ENCODE measurements at places on chromosomes 16 and 17.

DNA sequence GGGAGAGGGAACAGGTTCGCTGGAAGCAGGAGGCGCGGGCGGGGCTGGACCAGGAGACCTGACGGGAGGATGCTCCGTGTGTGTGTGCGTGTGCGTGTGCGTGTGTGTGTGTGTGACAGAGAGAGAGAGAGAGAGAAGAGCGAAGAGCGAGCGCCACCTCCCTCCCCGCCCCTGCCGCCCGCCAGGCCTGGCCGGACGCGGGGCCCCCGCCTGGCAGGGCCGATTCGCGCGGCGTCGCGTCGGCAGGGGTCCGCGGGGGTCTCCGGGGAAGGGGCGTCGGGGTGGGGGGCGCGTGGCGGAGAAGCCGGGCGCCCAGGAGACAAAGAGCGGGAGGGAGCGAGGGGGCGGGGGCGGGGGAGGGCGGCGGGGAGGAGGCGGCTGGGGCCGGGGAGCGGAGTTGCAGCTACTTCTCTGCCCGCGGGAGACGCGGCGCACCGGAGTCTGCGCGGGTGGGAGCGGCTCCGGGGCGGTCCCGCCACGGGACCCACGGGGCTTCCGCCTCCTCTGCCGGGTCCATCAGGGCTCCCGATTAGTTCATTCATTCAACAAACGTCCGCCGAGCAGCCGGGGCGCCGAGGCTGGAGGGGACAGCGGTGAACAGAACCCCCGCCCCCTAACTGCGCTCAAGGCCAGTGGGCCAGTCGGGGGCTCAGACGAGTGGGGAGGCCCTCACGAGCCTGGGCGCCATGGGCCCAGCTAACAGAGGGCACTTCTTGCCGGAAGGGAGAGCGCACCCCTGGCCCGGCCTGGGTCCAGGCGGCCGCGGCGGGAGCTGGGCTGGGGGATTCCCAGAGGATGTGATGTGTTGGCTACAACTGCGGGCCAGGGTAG lies at the start of gene SAMD14:
Gene SAMD14, minus strand, starts transcription at position 433 of the 831 bp plus-strand sequence. CDS start 5,201 bp downstream, outside the sequence.
- no peak for DNase-seq

GRCh38 chr16:85541980-85542900 lies 70.9 kb upstream of the GSE1 start:
- no peak for DNase-seq

GRCh38 chr17:77501101-77501566 lies 360.4 kb downstream of the SEC14L1 start:
- no peak for DNase-seq

GRCh38 chr17:80279895-80280294 lies 19.2 kb downstream of the RNF213 start:
- no peak for DNase-seq

DNA sequence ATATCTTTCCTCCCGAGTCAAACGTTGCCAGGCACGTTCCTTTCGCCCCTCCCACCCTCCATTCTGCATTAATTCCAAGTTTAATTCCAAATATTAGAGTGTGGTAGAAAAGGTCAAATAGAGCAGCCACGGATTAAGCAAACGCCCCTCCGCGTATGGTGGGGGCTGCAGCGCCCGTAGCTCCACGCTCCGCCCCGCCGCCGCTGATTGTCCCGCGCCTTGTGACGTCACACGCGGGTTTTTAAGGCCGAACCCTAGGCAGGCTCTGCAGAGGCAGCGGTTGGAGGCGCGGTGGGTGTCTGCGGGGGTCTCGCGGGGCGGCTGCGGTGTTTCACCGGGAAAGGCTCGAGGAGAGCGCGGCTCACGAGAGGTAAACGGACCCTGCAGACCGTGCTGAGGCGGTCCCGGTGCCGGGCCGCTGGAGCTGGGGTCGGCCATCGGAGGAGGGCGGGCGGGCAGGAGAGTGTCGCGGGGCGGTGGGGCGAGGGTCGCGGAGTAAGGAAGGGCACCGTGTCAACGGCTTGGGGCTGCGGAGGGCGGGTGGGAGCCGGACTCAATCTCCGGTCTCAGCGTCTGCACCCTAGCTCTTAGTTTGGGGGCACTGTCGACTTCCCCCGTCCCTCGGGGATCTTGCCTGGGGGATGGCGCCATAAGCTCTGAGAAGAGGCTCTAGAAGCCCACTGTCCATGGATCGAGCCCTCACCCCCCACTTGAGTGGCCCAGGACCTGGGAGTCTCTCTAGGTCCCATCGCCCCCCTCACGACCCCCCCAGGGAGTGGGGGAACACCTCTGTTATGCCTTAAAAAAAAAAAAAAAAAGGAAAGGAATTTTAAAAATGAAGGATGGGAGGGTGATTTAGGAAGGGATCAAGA lies at the start of gene ARL4D:
Gene ARL4D, plus strand, starts transcription at position 270 of the 872 bp plus-strand sequence. CDS start 740 bp downstream, outside the sequence.
- peak; percentile 68 for DNase-seq

GRCh38 chr16:55444754-55445485 lies 34.1 kb upstream of the MMP2 start:
- DNase-seq, result no peak

DNA sequence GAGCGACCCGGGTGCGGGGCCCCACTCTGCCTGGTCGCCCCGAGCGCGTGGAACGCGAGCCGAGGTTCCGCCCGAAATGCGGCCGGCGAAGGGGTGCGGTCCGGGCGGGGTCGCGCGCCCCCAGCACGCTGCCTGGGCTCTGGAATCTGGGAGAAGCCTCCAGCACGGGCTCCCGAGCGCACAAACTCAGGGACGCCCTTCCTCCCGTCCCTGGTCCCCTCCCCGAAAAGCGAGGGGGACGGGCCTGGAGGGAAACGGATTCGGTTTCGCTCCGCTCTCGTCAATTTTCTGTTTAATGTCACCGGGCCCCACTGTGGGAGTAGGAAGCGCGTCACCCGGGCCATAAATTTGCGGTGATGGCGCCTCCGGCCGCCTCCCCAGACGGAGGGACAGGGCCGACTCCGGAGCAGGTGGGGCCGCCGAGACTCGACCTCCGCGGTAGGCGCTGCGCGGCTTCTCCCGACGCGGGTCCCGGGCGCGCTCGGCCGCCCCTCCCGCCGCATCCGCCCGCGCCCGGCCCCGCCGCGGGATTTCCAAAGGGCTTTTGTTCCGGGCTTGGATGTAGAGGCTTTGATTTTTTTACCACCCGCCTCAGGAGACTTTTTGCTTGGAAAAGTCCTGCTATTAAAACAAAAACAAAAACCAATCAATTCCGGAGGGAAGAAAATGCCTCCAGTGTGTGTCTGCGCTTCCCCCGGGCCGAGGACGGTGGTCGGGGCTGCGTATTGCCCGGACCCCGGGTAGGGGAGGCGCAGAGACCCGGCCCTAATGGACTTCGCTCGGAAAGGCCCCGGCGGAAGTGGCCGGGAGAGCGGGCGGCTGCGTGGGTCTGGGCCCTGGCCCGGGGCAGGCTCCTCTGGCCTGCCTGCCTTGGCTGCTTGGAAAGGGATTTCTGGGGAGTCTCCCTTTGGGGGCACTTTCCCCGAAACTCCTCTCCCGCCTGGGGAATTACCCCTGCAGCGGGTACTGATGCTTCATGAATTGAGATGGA lies 7.9 kb upstream of the BAHCC1 start:
- DNase-seq, result no peak

GRCh38 chr16:84749815-84750214 lies 50.0 kb downstream of the USP10 start:
- DNase-seq, result no peak

GRCh38 chr16:89841275-89841674 lies 13.0 kb downstream of the SPIRE2 start:
- no peak for DNase-seq

DNA sequence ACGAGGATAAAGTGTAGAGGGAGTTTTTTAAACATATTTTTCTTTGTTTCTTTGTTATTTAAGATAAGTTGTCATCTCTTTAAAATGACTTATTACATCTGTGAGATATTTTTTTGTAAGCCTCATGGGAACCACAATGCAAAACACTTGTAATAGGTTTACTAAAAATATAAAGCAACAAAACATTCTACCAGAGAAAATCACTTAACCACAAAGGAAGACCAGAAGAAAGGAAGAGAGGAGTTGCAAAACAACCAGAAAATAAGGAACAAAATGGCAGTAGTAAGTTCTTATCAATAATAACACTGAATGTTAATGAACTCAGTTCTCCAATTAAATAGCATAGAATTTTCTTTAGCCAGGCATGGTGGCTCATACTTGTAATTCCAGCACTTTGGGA lies 22.9 kb downstream of the DHRS7B start:
- DNase-seq, result no peak

DNA sequence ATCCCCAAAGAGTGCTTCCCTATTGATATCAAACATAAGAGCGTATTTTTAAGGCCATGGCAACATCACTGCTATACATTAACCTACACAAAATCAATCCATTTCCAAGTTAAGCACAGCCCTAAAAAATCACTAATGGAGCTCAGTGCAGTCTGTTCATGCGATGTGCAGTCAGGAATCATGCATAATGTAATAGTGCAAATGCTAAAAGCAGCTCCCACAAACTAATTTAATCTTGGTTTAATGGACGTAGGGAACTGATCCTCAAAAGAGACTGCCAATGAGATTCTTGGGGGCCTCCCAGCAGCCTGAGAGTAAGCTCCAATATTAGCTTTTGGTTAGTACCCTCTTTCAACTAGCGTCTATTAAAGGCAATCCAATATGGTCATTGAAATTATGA lies 245.9 kb downstream of the TOX3 start:
- no peak for DNase-seq

DNA sequence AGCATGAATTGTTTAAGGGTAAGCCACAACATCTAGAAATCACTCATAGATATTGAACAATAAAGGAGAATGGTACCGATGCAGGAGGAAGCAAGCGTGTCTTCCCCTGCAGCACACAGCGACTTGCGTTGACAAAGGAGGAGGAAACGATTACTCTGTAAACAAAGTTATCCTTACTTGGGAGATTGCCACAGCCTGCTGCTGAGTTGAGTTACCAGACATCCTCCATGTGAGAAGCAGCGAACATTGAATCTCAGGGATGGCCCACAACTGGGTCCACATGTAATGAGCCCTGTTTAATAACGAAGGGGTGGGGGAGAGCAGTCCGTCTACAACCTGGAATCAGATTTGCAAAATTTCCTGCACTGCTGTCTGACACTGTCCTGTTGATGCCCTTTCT lies 27.7 kb downstream of the CLUH start:
- no peak for DNase-seq

GRCh38 chr17:72077326-72077960 lies 43.4 kb upstream of the SOX9 start:
- DNase-seq, result no peak

DNA sequence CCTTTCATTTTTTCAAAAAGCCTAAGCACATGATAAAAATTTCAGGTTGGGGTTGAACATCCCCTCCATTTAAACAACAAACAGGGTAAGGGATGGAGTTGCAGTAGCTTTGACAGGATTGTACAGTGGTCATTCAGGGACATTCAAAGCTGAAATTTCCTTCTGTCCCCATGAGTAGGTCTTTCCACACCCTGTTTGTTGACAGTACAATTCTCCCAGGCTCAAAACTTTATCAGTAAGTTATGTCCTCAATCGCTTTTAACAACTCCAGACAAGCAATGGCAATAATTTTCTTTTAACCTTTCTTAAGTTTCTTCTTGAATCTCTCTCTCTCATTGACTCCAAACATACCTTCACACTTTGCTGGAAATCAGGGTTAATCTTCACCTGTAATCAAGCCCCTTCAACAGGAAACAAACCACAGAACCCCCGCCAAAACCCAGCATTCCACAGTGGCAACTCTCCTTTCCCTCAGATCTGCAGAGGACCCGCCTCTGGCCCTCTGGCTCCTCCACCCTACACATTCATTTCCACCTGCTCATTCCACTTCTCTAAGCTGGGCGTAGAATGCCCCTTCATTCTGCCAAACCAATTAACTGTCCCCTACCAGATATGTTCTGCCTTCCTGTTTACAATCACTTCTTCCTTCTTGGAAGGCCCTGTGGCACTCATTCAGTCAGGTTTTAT lies 20.7 kb downstream of the TXNDC11 start:
- DNase-seq, result no peak

- DNase-seq, result no peak
Measured at GRCh38 chr16:52440248-52440647, 106.7 kb downstream of the TOX3 start.

DNA sequence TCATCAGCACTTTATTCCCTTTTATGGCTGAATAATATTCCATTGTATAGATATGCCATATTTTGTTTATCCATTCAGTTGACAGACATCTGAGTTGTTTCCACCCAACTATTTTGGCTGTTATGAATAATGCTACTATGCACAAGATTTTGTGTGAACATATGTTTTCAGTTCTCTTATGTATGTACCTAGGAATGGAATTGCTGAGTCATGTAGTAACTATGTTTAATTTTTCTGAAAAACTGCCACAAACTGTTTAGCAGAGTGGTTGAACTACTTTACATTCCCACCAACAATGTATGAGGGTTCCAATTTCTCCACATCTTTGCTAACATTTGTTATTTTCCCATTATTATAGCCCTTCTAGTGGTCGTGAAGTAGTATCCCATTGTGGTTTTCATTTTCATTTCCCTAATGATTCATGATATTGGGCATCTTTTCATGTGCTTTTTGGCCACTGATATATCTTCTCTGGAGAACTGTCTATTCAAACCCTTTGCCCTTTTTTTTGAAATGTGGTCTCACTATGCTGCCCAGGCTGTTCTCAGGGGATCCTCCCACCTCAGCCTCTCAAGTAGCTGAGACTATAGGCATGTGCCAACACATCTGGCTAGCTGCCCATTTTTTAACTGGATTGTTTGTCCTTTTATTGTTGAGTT lies 26.3 kb downstream of the SMURF2 start:
- no peak for DNase-seq

DNA sequence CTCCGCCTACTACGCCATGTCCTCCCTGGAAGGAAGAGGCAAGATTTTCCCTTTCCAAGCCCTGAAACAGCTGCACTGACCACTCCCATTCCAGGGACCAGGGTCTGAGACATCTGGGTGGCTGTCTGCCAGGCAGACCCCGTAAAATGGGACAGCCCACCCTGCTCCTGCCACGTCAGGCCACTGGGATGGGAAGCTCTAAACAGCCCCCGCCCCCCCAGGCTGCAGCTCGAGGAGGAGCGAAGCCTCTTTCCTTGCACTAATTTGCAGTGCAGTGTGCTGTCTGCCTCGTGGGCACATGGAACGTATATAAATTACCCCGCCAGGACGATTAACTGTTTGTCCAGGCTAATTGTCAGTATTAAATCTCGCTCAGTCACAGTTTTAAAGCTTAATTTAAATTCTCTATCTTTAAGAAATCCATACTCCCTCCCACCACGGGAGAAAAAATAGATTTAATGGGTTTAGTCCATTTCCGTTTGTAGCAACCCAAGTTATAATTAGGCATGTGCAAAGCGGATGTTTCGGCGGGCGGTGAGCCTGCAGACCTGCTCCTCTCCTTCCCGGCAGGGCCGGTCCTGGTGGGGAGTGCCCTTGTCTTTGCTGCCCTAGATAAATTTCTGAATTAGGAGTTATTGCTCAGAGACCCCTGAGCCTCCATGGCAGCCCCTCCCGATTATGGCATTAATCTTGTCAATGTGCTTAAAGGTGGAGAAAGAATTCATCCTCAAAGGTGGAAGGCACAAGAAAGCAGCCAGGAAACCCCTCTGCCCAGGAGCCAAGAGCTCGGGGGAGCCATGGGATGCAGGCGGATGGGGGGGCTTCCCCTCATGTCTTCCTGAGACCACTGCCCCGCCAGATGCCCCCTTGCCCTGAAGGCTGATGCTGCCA lies 268.0 kb upstream of the TNRC6C start:
- no peak for DNase-seq

- no peak for DNase-seq
Measured at GRCh38 chr17:34248511-34249024, 6.5 kb upstream of the CCL2 start.

Measured in stimulated activated CD8-positive, alpha-beta memory T cell treated with anti-CD3 and anti-CD28 coated beads, Interleukin-12 subunit alpha, Interleukin-12 subunit beta, amount 100 ng/mL, for 1 hour (primary cell).